Thoracic aorta endothelial cell (primary cell): ENCODE measurements at places on chromosomes 2 and 18. TPM values are rescaled to one million over a fixed set of nuclear protein-coding genes. Genes with fewer than 3 reads are reported as not detected.

RIT2 gene
- total RNA-seq: not detected in 2 replicates

ELOA2 gene
- total RNA-seq: not detected in 2 replicates

CAVIN2 gene
- total RNA-seq: 163 and 168 TPM in 2 replicates

CYP27A1 gene
- total RNA-seq: 4.1 and 6.4 TPM in 2 replicates

CYS1 gene
- total RNA-seq: 0.07 TPM in 1 of 2 replicates, not detected in the other

RAD51AP2 gene
- total RNA-seq: not detected in 2 replicates

ROCK1 gene
- total RNA-seq: 73.3 and 76.9 TPM in 2 replicates

CD302 gene
- total RNA-seq: 15.9 and 16.1 TPM in 2 replicates

MROH2A gene
- not detected in 2 replicates for total RNA-seq

MAP3K19 gene
- total RNA-seq: not detected in 2 replicates

IL1B gene
- not detected in 2 replicates for total RNA-seq

SCN1A gene
- not detected in 2 replicates for total RNA-seq

DSC3 gene
- under 0.01 and 0.22 TPM in 2 replicates for total RNA-seq

SLC9A4 gene
- not detected in 2 replicates for total RNA-seq

HTR2B gene
- 0.07 and 1.9 TPM in 2 replicates for total RNA-seq
